GM12865 (cell line): ENCODE measurements at places on chromosomes 5 and 9.

DNA sequence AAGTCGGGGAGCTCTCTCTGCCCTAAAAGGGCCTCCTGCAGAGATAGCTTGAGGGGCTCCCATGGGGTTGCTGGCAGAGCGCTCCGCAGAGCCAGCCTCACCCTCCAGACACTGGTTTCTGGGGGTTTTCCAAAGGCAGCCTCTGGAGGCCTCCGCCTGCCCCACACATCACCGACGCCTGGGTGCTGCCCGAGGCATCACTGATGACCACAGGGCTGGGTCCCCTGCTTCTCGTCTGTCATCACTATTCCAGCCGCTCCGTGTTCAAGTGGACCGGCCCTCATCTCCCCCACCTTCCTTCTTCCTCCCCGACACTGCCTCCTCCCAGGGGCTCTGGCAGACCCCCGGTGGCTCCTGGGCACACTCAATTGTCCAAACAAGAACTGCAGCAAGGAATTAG lies 64.1 kb upstream of the IRX4 start:
- DNase-seq, result no peak

DNA sequence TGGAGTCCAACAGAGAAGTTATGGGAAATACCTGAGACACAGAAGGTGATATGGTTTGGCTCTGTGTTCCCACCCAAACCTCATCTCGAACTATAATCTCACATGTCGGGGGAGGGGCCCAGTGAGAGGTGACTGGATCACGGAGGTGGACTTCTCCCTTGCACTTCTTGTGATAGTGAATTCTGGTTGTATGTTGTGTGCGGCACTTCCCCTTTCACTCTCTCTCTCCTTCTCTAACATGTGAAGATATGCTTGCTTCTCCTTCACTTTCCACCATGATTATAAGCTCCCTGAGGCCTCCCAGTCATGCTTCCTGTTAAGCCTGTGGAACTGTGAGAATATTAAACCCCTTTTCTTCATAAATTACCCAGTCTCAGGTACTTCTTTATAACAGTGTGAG lies 96.1 kb downstream of the TMEM232 start:
- peak; percentile 2 for DNase-seq

GRCh38 chr9:133107245-133107722 lies 13.8 kb downstream of the RALGDS start:
- DNase-seq, result no peak

- peak; percentile 69 for DNase-seq
These were observed at the start of gene TLR4 for GRCh38 chr9:117704024-117704575. TLR4 (plus strand) TSS chr9:117704403; CDS start chr9:117704473, 70 bp downstream.
